ENCODE measurements at places on chromosomes 7 and 10. TPM values are rescaled to one million over a fixed set of nuclear protein-coding genes. Genes with fewer than 3 reads are reported as not detected.

- no peak for DNase-seq
Measured at GRCh38 chr10:25112016-25112415, 62.8 kb upstream of the GPR158 start.

DNA sequence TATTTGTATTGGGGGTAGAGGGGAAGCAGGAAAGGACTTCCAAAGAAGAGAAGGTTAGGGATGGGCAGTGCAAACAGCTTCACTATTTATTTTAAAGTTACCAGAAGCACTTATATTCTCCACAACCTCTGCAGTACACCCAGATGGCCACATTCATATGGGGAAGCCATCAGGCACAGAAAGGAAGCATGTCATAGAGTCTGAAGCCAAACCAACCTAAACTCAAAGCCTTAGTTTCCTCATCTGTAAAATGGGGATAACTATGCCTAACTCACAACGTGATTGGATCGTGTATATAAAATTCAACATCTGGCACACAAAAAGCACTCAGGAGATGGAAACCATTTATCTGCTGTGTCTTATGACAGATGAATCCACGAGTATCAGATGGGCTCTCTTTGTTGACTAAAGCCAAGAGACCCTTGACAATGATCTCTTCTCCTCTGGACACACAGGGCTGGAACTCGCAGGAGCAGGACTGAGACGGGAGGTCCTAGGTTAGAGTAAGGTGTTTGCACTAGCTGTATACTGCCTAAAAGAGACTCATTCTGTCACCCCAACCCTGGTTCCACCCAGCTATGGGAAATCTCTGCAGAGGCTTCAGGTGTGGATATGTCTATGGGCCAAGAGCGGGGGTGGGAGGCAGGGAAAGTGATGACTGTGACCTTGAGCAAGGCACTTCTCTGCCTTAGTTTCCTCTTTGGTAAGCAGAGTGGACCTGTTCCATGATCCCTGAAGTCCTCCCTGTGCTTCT is 1.8 kb downstream of the KIAA1549 start:
- no peak for DNase-seq

DNA sequence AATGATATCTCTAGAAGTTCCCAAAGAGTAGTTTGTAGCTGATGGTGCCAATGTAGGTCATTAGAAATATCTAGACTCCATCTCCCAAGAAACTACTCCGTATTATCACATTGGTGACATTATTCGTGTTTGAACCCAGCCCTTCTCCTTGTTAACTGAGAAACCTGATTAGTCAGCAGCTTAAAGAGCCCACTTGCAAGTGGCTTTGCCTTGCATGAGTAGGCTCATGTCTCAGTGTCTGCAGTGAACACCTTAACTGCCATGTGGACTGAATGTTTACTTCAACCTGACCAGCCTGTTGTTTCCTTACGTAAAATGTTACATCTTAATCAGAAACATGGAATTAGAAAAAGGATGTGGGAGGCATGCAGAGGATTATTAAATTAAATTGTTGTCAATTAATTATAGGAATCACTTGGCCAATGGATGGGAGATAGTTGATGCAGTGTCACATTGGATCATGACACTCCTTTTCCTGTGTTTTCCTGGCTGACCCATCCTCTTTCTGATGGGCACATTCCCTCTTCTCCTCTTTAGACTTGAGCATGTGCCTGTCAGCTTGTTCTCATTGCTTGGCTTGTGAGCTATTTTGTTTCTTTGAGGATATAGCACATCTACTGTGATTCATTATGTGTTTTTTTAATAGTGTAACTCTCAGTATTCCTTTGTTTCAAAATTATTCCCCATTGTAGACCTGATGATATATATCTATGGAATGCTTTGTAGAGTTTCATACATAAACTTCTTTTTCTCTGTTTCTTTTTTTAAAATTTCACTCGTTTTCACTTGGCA is 18.0 kb downstream of the STARD3NL start:
- no peak for DNase-seq

GRCh38 chr10:126153711-126154628 is 234.3 kb downstream of the ADAM12 start:
- no peak for DNase-seq

- DNase-seq: no peak
Measured at GRCh38 chr10:44968091-44968490, 8.5 kb downstream of the RASSF4 start.

- DNase-seq: no peak
Measured at GRCh38 chr10:70561070-70561469, 41.5 kb downstream of the PRF1 start.

- no peak for DNase-seq
Measured at GRCh38 chr7:27704422-27705199, 35.4 kb upstream of the TAX1BP1 start.

GRCh38 chr7:47407821-47408674 is 173.9 kb downstream of the TNS3 start:
- DNase-seq: no peak

- DNase-seq: peak; percentile 8
Measured at GRCh38 chr7:130309986-130310385, 17.0 kb downstream of the CPA4 start.

GRCh38 chr7:94350734-94351133 is 44.0 kb upstream of the COL1A2 start:
- no peak for DNase-seq

DNA sequence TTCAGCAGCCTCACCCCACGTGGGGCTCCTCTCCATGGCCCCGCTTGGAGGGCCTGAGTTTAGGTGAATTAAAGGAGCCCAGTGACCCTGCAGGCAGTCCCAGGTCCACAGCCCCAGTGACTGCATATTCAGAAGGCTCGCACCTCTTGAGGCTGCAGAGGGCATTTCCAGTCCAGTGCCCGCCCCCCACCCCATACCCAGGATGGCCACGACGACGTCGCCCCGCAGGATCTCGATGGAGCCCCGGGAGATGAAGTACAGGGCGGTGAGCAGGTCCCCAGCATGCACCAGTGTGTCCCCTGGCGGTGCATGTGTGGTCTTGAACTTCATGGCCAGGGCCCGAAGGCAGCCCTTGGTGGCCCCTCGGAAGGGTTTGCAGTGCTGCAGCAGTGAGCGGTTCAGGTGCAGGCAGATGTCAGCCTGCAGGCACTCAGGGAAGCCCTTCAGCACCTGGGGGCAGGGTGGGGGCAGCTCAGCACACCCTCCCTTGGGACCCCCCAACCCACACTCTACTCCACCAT is 28.1 kb downstream of the KCNH2 start:
- DNase-seq: no peak

DNA sequence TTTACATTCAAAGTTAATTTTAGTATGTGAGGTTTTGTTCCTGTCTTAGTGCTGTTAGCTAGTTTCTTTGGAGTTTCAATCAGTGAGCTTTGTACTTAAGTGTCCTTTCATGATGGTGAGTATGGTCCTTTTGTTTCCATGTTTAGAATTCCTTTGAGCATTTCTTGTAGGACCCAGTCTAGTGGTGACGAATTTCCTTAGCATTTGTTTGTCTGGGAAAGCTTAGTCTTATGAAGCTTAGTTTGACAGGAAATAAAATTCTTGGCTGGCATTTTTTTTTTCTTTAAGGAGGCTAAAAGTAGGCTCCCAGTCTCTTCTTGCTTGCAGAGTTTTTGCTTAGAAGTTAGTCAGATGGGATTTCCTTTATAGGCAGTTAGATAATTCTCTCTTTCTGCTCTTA is 209.2 kb upstream of the SEMA3C start:
- no peak for DNase-seq

GRCh38 chr10:71840177-71840957 is 10.7 kb downstream of the PSAP start:
- no peak for DNase-seq

DNA sequence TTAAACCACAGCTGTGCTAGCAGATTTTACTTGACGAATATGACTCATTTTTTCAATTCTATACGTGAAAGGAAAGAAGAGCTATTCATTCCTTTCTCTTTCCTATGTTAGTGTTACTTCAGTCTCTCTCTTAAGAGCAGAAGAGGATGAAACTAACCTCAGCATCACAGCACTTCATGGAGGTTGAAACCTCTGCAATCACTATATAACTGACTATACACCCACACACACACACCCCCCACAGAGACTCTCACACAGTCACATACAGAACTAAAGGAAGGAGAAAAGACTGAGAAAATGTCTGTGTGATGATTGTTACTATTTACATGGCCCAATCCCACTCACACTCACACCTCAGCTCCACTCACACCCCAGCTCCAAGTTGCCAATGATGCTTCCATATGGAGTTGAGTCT is 104.2 kb downstream of the KIF20B start:
- DNase-seq: peak; percentile 72

DNA sequence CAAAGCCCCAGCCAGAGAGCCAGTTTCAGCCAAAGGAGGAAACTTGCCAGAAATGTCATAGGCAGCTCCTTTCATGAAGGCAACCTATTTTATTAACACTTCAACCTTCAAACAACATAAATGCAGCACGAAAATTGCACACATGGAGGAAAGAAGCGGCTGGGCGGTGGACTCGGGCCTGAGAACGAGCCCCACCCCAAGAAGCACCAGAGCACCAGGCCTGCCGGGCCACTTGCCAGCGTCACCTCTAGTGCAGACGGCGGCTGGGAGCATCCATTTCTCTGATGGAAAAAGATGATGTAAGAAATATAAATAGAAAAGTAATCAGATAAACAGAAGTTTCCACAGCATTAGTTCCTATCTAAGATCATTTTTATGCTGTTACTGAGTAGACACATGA is 100.0 kb downstream of the TCERG1L start:
- DNase-seq: no peak

- DNase-seq: no peak
Measured at GRCh38 chr10:121921238-121921931, 6.4 kb downstream of the ATE1 start.

DNA sequence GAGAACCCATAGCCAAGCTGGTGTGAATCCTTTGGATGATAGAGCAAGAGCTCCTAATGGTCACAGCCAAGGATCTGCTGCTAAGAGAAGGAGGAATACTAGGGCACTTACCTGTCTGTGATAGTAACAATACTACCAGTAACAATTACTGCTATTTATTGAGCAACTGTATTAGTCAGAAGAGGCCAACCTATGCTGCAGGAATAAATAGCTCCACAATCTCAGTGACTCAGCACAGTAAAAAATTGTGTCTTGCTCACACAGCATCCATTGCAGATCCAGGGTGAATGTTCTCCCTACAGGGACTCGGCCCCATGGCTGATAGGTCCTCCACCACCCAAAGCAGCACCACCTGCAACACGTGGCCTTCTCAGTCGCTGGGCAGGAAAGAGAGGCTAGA is 257.6 kb upstream of the ZMIZ1 start:
- DNase-seq: no peak

- peak; percentile 25 for DNase-seq
Measured at GRCh38 chr7:732094-732541, 5.0 kb upstream of the PRKAR1B start.

GRCh38 chr7:114930829-114931655 is 9.1 kb downstream of the MDFIC start:
- no peak for DNase-seq

- no peak for DNase-seq
Measured at GRCh38 chr7:127380479-127380878, 12.0 kb downstream of the ZNF800 start.

- DNase-seq: no peak
Measured at GRCh38 chr10:97483921-97484320, 14.3 kb downstream of the MMS19 start.

GRCh38 chr10:97074256-97075145 is 111.3 kb downstream of the SLIT1 start:
- no peak for DNase-seq

- DNase-seq: no peak
Measured at GRCh38 chr10:6537770-6538169, 42.3 kb downstream of the PRKCQ start.

DNA sequence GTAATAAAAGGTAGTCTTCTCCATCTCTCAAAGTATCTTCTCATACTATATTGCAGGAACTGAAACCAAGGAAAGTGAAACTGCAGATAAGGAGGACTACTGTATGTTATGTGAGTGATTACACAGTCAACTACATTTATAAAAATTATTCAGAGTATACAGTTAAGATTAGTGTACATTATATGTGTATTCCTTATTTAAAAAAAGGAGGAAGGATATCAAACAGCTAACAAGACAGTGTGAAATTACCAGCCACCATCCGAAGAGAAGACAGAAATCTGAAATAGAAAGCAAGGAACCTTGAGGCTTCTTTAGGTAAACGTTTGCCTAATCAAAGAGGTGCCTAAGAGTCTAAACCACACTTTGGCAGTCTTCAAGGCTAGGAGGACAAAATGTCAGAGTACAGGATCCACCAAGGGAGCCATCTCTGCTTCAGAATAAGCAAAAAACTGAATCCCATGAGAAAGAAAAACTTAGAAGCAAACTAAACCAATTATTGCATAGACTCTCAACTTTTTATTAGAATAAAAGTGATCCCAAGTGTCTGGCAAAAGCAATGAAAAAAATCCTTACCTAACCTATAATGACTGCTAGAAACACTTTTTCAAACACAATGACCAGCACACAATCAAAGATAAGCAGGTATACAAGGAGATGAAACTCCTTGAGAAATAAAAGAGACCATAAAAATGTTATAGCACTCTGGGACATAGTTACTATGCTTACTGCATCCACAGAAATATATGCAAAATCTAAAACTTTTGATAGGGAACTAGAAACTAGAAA is 6.4 kb downstream of the USP6NL start:
- no peak for DNase-seq

GRCh38 chr7:17654940-17655339 is 285.4 kb downstream of the SNX13 start:
- DNase-seq: no peak

- no peak for DNase-seq
Measured at GRCh38 chr7:142790056-142790455, 19.3 kb downstream of the PRSS2 start.

GRCh38 chr10:96767611-96768010 is 47.3 kb upstream of the PIK3AP1 start:
- no peak for DNase-seq

DNA sequence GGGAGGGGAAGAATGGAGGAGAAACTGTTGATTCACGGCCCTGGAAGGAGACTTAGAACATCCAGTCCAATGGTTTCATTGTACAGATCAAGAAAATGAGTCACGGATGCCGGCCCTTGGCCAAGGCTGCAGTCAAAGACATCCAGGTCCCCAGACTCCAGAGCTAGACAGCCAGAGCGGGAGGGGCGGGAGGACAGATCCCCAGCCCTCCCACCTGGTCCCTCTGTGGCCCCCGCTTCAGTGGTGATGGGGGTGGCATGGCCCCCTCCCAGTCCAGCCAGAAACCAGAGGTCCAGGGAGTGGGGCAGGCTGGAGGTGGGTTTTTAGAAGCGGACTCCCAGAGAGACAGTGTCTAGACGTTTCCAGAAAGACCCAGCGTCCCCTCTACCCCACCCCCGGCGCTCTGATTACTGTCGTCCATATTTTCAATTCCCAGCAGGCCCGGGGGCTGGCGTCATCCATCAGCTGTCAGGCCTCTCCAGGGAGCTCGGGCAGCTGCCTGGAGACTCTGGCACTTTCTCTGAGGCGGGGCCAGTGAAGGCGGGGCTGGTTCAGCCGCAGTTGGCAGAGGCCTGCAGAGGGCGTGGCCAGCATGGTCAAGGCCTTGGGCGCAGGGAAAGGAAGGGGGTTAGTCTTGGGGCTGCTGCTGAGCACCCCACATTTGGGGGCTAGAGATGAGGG is 8.0 kb upstream of the HSPB1 start:
- DNase-seq: no peak

Gene FZD1
- 1.0 TPM for total RNA-seq

Gene THAP5
- 29.2 TPM for total RNA-seq

Gene MACC1
- total RNA-seq: 0.12 TPM

Gene PLPP4
- not detected for total RNA-seq

Gene CUEDC2
- total RNA-seq: 78.7 TPM

Gene LRRC18
- total RNA-seq: not detected

Gene GPR37
- total RNA-seq: not detected

Gene AKR1C4
- total RNA-seq: not detected

Gene SFR1
- total RNA-seq: 16.3 TPM

Gene GIMAP4
- total RNA-seq: 156 TPM

Gene PTPRN2
- 0.72 TPM for total RNA-seq

Gene CLDN3
- total RNA-seq: not detected

Gene SPDYE6
- total RNA-seq: not detected

Gene SPACDR
- total RNA-seq: 5.4 TPM

All from activated T-cell treated with anti-CD3 and anti-CD28 coated beads, Interleukin-2, amount 50 U/mL, for 72 hours (primary cell).